Esophagus muscularis mucosa (tissue), 4 donors: ENCODE measurements at places on chromosomes 7 and 10. TPM values are rescaled to one million over a fixed set of nuclear protein-coding genes. Genes with fewer than 3 reads are reported as not detected.

- H3K27ac ChIP-seq: no peak overlapping the region
- peaks cover 25% of the 10 kb centered on the region for H3K4me1 ChIP-seq
- H3K4me3 ChIP-seq: no peak overlapping the region
- H3K27me3 ChIP-seq: no peaks in the 10 kb centered on the region
- no peaks in the 10 kb centered on the region for H3K36me3 ChIP-seq
Measured at GRCh38 chr7:133645884-133646391, 393.1 kb downstream of the EXOC4 start.

The NEUROG3 gene
- total RNA-seq: not detected

GRCh38 chr7:6260291-6261187, 11.9 kb downstream of the CYTH3 start:
- no peak overlapping the region for H3K4me3 ChIP-seq
- no peaks in the 10 kb centered on the region for H3K27me3 ChIP-seq
- H3K4me1 ChIP-seq: peaks cover 67% of the 10 kb centered on the region
- no peaks in the 10 kb centered on the region for H3K36me3 ChIP-seq

DNA sequence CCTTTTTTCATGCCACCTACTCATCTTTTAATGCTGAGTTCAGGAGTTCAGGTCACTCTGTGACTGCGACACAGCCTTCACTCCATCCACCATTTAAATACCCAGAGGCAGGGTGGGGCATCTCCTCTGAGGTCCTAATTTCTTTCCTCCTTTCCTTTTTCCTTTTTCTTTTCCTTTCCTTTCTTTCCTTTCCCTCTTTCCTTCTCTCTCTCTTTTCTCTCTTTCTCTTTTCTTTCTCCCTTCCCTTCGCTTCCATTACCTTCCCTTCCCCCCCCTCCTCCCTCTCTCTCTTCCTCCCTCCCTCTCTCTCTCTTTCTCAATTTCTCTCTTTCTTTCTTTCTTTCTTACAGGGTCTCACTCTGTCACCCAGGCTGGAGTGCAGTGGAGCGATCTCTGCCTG, 145.9 kb upstream of the SVIL start:
- no peaks in the 10 kb centered on the region for H3K27me3 ChIP-seq
- DNase-seq: no peak
- peaks cover 41% of the 10 kb centered on the region for H3K4me1 ChIP-seq

The TRIM50 gene
- total RNA-seq: not detected

The OR2A12 gene
- not detected for total RNA-seq

The ADAM12 gene
- 1.2 TPM for total RNA-seq

The LIPN gene
- not detected for total RNA-seq

- no peaks in the 10 kb centered on the region for H3K27me3 ChIP-seq
- no peak overlapping the region for H3K27ac ChIP-seq
- H3K4me3 ChIP-seq: no peak overlapping the region
- no peak for DNase-seq
Measured at GRCh38 chr10:43308986-43309385, 42.1 kb upstream of the RASGEF1A start.

DNA sequence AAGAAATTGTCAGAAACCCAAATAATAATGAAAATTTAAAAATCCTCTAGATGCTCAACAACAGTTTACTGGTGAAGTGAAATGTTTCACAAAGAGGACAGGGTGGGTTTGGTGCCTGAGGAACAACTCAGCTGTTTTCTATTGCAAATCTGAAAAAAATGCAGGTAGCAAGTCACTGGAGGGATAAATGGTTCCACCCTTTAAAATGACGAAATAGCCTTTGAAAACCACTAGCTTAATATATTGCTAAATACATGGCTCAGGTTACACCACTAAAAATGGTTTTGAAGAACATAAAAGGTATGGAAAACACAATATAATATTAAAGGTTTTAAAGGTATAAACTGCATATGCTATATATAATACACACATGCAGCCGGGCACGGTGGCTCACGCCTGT, 69.5 kb downstream of the LMBR1 start:
- no peaks in the 10 kb centered on the region for H3K4me1 ChIP-seq
- DNase-seq: no peak
- H3K27ac ChIP-seq: no peak overlapping the region
- no peak overlapping the region for H3K4me3 ChIP-seq

DNA sequence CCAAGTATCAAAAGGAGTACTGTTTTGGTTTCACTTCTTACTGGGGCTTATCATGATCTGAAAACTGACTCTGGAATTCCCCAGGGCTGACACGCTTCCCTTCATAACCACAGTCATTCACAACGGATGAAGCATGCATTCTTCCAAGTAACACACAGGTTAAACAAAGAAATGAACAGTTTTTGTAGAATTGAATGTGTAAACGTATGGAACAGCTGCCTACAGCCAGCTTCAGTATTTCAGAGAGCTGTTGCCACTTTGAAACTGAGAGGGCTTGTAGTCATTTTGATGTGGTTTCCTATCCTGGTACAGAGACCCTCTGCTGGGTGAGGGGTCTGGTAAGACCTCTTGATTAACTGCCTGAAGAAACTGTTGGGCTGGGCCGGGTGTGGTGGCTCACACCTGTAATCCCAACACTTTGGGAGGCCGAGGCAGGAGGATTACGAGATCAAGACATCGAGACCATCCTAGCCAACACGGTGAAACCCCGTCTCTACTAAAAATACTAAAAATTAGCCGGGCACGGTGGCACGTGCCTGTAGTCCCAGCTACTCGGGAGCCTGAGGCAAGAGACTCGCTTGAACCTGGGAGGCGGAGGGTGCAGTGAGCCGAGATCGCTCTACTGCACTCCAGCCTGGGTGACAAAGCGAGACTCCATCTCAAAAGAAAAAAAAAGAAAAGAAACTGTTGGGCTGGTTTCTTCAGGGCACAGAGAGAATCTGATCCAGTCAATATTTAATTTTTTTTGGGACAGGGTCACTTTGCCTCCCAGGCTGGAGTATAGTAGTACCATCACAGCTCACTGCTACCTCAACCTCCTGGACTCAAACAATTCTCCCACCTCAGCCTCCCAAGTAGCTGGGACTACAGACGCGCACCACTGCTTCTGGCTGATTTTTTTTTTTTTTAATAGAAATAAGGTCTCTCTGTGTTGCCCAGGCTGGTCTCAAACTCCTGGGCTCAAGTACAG, 4.7 kb downstream of the NFE2L3 start:
- H3K4me1 ChIP-seq: peaks cover 16% of the 10 kb centered on the region
- H3K27ac ChIP-seq: no peak overlapping the region
- H3K4me3 ChIP-seq: no peak overlapping the region
- H3K36me3 ChIP-seq: no peaks in the 10 kb centered on the region
- peaks cover 8% of the 10 kb centered on the region for H3K27me3 ChIP-seq
